ENCODE measurements at places on chromosomes 3 and 15.

DNA sequence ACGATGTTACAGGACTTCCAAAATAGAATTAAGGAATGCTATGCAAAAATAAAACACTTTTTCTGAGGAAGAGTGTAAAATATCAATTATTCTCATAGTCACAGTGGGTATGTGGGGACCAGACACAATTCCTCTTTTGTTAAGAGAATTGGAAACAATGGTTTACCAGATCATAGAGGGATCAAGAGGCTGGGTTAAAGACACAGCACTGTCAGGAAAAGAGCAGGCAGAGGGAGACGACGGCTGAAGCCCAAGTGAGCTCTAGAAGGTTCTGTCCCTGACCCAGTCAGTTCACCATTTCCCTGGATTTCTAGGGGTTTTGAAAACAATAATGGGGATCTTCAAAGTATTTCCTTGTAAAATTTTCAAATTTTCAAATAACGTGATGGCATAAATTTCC is 54.0 kb upstream of the POLR2M start:
- DNase-seq = peak; percentile 83

GRCh38 chr15:34335176-34336032 is 2.2 kb downstream of the SLC12A6 start:
- peak; percentile 19 for DNase-seq

DNA sequence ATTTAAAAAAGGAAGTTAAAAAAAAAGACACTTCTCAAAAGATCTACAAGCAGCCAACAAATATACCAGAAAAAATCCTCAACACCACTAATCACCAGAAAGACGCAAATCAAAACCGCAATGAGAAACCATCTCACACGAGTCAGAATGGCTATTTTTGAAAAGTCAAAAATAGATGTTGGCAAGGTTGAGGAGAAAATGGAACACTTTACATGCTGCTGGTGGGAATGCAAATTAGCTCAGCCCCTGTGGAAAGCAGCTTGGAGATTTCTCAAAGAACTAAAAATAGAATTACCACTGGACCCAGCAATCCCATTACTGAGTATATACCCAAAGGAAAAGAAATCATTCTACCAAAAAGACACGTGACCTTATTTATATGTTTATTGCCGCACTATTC is 574.7 kb upstream of the ADAMTS9 start:
- DNase-seq = no peak

- DNase-seq = no peak
Observed at GRCh38 chr15:82072926-82073537, 27.2 kb upstream of the MEX3B start.

DNA sequence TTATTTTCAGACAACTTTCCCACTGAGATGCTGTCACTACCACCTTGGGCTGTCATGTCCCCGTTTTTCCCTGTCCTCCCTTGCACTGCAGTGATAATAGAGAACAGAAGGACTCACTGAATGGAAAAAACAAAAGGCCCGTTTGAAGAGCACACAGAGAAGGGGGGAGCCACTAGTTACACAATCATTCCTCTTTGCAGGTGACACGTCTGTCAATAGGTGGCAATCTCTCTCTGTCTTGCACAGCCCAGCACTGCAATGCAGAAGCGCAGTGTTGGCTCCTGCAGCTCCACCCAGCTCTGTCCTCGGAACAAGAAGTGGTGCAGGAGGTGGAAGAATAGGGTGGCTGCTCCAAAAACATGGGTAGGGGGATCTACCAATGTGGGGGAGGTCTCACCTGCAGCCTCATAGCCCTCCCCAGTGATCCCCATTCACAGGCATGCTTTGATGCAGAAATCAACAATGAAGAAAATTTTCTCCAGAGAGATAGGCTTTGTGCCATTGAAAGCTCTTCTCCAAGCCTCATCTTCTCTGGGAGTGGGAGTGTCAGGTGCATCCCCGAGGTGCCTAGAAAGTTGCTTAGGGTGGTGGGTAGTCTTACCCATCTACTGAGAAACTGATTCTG is 31.8 kb downstream of the FSTL1 start:
- DNase-seq = peak; percentile 62

- DNase-seq = no peak
Observed at GRCh38 chr15:69537901-69538300, 85.3 kb downstream of the RPLP1 start.

DNA sequence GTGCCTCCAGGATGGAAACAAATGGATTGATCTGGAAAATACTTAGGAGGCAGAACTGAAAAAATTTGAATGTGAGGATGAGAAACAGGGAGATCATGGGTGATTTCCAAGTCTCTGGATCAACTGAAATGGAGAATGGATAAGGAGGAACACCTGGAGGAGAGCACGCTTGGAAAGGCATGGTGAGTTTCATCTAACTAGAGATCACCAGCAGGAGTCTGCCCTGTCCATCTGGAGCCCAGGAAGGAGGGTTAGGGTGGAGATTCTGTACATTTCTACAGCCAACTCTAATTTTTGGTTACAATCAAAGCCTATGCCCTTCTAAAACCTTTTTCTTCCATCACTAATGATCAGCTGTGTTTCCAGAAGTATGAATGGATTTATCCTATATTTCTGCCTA is 995.9 kb upstream of the CFAP20DC start:
- DNase-seq = no peak

- no peak for DNase-seq
Observed at GRCh38 chr3:125443923-125444322, 68.8 kb upstream of the ZNF148 start.

- DNase-seq = no peak
Observed at GRCh38 chr3:16079519-16079918, 95.0 kb upstream of the GALNT15 start.

- DNase-seq = peak; percentile 52
Observed at GRCh38 chr15:43285609-43286037, 18.9 kb upstream of the TGM5 start.
